Stimulated activated CD4-positive, alpha-beta T cell treated with anti-CD3 and anti-CD28 coated beads, TNF-alpha, amount 100 ng/mL, for 4 hours (primary cell): ENCODE measurements at places on chromosomes 12 and 14.

- no peak for DNase-seq
These were observed 70.5 kb upstream of the FLRT2 start for GRCh38 chr14:85459361-85460000.

DNA sequence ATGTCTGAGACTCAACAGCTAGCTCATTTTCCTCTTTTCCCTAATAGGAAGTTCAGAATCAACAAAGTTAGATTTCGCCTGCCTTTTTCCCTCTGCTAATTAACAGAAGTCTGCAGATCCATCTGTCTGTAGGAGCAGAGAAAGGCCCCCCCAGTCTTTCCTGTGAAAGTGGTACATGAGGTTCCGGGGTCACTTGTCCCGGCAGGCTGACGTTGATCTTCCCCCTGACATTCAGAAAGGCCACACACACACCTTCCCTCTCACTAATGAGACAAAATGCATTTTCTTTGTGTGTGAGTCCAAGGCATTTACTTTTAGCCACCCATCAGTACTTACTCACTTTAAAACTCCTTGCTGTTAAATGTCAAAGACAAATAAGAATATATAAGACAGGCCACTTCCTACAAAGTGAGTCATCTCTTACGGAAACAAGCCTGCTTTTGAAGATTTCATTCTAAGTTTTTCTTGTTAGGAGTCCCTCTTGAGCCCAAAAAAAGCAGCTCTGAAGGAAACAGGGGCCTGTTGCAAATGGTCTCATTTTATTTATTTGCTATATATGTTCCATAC is 138.7 kb downstream of the TTC7B start:
- no peak for DNase-seq

GRCh38 chr12:55822228-55822627 is 4.4 kb downstream of the ORMDL2 start:
- no peak for DNase-seq

DNA sequence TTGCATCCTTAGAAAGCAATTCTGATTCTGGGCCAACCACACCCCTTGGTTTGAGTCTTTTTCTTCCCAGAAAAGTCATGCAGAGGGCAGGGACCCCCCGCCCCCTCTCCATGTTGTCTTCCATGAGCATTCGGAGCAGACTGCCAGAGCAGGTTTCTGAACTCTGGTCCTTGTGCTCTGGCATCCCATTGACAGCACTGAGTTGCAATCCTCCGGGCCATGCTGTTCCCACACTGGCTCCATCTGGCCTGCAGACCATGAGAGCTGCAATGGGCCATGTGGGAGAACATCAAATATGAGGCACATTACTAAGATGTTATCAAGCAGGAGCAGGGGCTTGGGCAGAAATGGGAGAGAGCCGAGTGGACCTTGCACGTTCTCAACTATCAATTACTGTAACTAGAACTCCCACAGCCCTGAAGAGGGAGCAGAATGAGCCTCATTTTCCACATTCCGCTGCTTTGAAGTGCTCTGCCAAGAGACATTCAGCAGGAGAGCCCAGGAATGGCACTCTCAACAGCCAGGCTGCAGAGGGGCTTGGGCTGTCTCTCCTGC is 157.4 kb downstream of the STXBP6 start:
- no peak for DNase-seq

- DNase-seq: no peak
These were observed 235.2 kb downstream of the PCNX1 start for GRCh38 chr14:71142375-71143038.

- no peak for DNase-seq
These were observed 36.9 kb upstream of the PRKAB1 start for GRCh38 chr12:119630962-119631550.

- no peak for DNase-seq
These were observed 831 bp downstream of the CRIP1 start for GRCh38 chr14:105487449-105487985.

DNA sequence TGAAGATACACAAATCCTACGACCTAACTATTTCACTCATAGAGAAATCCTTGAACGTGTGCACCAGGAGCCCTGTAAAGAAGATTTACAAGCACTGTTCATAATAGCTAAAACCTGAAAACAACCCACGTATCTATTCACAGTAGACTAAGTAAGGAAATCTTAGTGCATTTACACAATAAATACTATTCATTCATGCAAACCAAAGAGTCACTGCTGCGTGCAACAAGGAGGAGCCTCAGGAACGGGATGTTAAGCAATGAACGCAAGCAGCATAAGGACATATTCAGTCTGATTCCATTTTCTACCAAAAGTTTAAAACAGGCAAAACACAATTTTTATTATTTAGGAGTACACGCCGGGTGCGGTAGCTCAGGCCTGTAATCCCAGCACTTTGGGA is 176.6 kb downstream of the TTC7B start:
- no peak for DNase-seq

DNA sequence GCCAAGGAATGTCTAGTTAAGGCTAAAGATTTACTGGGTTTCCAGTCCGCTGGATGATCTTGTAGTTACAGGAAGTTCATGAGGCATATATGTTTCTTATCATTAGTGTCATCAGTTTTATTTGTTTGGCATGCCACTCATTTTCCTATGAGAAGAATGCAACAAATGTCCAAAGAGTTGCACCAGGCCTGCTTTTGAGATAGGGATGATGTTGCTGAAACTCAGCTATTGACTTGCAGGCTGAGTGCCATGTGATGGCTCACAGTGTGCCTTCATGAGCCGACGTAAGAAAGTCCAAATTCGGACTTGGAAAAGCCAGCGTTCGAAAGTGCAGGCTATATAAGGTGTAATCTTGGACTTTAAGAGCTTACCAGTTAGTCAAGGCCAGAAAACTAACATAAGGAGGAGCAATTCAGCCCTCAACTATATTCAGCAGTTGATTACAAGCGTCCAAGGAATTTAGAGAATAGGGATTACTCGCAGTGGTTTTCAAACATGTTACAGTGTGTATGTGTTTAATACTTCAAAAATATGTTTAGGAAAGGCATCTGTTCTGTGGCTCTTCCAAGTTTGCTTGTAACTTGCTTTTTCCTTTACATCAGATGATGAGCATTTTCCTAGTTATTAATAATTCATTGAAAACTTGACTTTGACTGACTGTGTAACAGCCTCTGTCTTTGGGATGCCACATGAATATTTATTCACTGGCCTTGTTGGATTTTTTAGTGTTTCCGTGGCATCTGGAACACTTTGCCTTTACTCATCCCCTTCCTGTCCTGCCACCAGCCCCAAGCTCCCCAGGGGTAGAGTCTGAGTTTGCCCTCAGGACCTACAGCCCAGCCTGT is 101.3 kb downstream of the LGMN start:
- no peak for DNase-seq
